Daoy (cell line): ENCODE measurements at places on chromosomes 13 and 19.

GRCh38 chr13:91797567-91797966 lies 399.1 kb downstream of the GPC5 start:
- DNase-seq = no peak

- peak; percentile 60 for DNase-seq
Measured at GRCh38 chr19:46924874-46925547, 64.2 kb downstream of the ARHGAP35 start.

DNA sequence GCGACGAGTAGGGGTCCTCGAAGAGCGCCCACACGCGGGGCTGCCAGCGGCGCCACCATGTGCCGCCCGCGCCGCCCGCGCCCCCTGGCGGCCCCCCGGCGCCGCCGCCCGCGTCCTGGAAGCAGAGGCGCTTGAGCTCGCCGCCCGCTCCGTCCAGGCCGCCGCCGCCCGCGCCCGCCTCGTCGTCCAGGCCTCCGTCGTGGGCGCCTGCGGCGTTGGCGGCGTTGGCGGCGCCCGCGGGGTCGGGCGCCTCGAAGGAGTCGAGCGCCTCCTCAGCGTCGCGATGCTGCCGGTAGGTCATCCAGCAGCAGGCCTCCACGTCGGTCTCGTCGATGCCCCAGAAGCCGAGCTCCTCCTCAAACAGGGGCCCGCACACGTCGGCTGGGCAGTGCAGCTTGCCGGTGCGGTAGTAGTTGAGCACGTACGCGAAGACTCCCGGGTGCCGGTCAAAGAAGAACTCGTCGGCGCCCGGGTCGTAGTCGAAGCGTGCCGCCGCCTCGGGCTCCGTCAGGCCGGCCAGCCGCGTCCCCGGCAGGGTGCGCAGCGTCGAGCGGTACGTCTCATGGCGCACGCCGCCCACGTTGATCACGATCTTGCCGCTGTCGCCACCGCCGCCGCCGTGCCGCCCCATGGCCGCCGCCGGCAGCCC lies 829 bp downstream of the KCNC3 start:
- DNase-seq = peak; percentile 57

DNA sequence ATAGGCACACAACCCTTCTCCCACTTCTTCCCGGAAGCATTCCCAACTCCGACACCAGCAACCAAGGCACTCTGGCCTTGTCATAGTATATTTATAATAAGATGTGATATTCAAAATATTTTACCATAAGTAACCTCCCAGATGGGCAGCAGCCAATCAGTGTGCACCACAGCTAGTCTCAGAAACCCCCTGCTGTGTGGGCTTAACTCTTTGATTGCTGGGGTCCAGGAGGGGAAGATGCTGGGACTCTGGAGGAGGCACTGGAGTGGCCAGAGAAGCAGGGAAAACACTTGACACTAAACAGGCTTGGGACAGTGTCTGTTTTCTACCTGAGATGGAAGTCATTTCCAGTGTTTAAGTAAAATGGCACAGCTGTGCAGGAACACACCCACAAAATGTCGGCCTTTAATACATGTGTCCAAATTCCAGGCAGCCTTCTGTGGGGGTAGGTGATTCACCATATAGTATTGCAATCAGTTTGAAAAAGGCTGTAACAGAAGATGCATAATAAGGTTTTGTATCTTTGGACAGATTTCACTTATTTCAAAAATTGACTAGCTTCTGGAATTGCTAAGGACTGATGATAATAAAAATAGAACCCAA lies 100.7 kb downstream of the MBNL2 start:
- peak; percentile 12 for DNase-seq

GRCh38 chr13:49530457-49530856 lies 34.7 kb downstream of the PHF11 start:
- DNase-seq = no peak

DNA sequence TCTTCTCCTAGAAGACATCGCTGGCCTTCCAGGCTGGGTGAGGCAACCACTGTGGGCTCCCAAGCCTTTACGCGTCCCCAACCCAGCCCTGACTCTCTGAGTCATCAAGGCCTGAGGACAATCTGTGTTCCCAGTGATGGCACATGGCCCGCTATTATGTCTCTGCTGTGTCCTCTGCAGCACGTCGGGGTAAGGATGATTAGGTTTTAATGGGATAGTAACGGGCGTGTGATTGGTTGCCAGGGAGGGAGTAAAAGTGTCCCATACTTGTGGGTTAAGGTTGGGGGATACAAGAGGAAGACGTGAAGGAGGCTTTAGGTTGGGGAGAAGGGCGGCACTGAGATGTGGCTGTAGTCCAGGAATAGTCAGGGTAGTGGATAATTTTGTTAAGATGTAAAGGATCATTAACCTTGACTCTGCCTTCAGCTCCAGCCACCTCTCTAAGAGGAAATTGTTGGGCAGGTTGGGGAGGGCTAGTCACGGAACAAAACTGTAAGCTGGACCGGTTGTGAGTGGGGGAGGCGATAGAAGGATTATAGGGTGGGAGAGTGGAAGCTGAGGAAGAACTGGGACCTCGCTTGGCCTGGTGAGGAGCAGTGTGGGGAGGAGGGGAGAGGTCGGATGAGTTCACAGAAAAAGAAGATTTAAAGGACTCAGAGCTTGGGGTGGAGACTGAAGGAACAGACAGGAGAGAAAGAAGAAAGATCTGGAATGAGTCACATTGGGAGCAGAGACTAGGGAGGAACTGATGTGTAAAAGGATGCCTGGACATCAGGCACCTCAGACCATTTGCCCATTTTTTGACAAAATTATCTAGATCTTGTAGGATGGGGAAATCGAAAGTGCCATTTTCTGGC lies 27.9 kb upstream of the IGFL1 start:
- DNase-seq = no peak

DNA sequence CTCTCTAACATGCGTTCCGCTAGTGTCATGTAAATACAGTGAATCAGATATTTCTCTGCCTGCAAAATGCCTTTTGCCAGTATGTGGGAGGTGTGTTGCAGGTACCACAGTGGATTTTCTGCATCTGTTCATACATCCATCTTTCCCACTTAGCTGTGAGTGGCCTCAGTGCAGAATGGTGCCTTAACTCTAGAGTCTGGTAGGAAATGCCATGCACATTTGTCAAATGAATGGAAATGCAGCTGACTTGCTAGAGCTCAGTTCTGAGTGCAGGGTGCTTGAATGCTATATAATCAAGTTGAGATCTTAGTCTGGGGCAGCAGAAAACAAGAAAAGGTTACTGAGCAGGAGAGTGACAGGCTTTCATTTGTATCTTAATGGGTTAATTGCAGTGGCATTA lies 68.2 kb downstream of the LRCH1 start:
- DNase-seq = no peak

DNA sequence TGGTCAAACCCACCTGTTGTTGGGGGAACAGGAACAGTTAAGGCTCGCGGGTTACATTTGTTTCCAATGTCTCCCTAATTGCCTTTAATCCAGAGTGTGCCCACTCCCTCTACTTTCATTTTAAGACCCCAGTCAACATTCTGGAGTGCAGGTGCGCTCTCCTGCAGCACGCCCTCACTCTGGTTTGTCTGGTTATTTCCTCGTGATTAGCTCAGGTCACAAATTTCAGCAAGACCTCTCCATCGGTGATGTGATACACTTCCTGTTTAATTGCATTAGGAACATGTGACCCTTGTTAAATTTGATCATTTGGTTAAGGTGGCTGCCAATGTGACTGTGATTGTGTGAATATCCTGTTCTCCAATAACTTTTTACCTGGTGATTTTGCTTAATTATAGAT lies 53.0 kb downstream of the TEX29 start:
- no peak for DNase-seq

GRCh38 chr13:25764378-25764777 lies 287.4 kb downstream of the SHISA2 start:
- no peak for DNase-seq

GRCh38 chr19:9836021-9836420 lies 903 bp downstream of the PIN1 start:
- DNase-seq = no peak

DNA sequence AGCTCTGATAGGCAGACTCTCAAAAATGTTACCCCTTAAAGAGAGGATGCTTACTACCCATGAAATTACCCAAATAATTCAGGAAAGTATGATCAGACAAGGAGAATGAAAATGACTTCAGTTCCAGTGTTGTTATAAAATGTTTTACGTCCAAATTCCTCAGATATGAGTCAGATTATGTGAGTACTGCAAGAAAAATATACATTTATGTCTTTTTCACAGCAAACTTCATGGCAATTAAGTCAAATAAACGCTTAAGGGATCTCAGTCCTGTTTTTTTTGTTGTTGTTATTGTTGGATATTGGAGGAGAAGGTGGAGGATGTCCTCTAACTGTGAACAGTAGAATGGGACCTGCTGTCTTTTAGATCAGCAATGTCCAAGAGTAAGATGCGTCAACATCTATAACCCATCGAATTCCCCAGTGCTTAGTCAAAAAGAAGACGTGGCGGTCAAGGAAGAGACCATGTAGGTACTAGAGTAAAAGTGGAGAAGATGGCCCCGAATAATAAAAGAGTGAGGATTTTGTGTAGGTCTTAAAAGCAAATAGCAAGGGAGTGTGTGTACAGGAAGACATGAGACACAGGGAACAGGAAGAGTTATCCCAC lies 215.4 kb upstream of the IRS2 start:
- DNase-seq = no peak

GRCh38 chr13:106098778-106099177 lies 436.7 kb downstream of the EFNB2 start:
- no peak for DNase-seq

- DNase-seq = peak; percentile 92
Measured at GRCh38 chr19:17333611-17334413, 843 bp downstream of the ANO8 start.

- peak; percentile 6 for DNase-seq
Measured at GRCh38 chr13:27130223-27130978, 41.2 kb downstream of the USP12 start.

- no peak for DNase-seq
Measured at GRCh38 chr19:42657556-42657955, 62.8 kb upstream of the CEACAM8 start.

DNA sequence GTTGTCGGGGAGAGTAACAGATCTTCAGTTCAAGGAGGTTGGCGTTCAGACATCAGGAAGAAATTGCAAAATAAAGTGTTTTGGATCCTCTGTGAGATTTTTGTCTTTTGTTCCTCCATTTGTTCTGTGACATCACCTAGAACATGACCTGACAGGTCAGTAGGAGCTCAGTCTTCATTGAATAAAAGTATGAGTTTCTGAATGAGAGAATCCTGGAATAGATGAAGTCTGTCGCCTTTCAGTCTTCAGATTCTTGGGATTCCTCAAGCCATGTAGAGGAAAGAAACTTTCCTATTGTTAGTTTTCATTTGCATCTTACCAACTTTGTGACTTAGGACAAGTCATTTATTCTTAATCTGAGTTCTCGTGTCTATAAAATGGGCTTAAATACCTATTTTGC lies 14.4 kb downstream of the ARHGAP35 start:
- no peak for DNase-seq

GRCh38 chr13:38980750-38981078 lies 9.9 kb downstream of the STOML3 start:
- no peak for DNase-seq

- no peak for DNase-seq
Measured at GRCh38 chr13:29513981-29514719, 81.3 kb downstream of the SLC7A1 start.

DNA sequence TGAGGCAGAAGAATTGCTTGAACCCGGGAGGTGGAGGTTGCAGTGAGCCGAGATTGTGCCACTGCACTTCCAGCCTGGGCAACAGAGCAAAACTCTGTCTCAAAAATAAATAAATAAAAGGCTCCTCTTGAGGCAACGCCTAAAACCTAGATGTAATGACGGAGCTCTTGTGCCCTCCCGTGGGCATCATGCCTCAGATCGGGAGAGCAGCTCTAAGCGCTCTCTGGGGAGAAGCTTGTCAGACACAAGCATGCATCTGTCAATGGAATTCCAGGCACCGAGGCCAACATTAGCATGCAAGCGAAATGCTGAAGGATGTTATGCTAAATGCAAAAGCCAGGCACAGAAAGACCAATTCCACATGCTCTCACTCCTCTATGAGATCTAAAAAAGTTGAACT lies 45.6 kb upstream of the MRI1 start:
- peak; percentile 82 for DNase-seq

DNA sequence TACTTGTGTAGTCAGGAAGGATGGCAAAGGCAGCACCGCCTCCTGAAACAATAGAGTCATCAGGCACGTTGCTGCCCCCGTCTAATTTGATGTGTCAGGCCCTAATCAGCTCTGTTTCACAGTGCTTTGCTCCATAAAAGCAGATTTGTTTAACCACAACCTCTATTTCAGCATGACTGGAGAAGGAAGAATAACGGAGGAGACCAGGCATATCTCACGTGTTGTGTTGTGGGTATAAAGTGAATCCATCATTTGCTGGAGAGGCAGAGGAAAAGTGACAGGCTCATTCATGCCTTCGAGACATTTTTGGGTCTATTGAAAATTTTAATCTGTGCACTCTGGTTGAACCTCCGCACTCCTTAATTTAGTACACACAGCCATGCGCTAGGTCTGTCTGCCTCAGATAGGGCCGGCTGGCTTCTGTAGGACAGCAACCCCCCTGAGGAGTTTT lies 940.4 kb upstream of the SLC10A2 start:
- DNase-seq = peak; percentile 59

GRCh38 chr19:23437901-23438300 lies 42.6 kb upstream of the ZNF91 start:
- DNase-seq = no peak

GRCh38 chr19:5697890-5698634 lies 8.0 kb downstream of the RPL36 start:
- peak; percentile 49 for DNase-seq

GRCh38 chr19:2345076-2345475 lies 15.0 kb upstream of the TMPRSS9 start:
- no peak for DNase-seq

- DNase-seq = peak; percentile 70
Measured at GRCh38 chr19:42420055-42420544, 7.1 kb downstream of the LIPE start.

- peak; percentile 23 for DNase-seq
Measured at GRCh38 chr19:28823338-28823961, 389.5 kb downstream of the UQCRFS1 start.

DNA sequence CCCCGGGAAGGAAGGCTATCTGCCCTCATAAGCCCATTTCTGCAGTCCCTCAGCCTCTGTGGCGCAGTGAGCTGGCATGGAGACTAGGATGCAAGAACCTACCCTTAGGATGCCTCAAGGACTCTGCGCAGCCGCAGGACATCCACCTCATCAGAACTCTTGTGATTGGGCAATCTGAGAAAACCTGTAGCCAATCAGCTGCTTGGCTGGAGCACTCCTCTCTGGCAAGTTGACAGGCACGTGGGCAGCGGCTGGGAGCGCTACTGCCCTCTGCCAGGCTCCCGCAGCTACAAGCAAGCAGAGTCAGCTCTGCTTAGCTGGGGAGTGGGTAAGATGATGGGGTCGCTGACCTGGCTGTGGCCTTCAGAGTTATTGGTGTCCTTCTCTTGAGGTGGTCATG lies 1.5 kb upstream of the ECSIT start:
- DNase-seq = peak; percentile 57

DNA sequence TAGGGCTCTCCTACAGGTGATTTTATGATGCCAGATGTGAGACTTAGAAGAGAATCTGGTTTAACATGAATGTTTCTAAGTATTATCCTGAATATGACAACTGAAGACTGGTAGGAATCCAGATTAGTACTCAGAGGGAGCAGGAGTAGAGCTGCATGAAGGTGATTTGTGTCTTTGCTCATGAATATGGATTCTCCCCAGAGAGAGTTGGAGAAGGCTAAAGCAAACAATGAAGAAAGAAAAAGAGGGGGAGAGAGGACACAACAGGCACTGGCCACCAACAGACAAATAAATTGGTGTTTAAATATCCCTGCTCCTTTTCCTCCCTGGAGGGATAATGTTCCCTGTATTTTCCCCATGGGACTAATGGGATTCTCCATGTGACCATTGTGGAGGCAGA lies 427.0 kb upstream of the KLF12 start:
- DNase-seq = no peak

GRCh38 chr13:98201984-98202383 lies 24.9 kb upstream of the RNF113B start:
- no peak for DNase-seq
